ENCODE measurements at places on chromosomes 1 and 21.

DNA sequence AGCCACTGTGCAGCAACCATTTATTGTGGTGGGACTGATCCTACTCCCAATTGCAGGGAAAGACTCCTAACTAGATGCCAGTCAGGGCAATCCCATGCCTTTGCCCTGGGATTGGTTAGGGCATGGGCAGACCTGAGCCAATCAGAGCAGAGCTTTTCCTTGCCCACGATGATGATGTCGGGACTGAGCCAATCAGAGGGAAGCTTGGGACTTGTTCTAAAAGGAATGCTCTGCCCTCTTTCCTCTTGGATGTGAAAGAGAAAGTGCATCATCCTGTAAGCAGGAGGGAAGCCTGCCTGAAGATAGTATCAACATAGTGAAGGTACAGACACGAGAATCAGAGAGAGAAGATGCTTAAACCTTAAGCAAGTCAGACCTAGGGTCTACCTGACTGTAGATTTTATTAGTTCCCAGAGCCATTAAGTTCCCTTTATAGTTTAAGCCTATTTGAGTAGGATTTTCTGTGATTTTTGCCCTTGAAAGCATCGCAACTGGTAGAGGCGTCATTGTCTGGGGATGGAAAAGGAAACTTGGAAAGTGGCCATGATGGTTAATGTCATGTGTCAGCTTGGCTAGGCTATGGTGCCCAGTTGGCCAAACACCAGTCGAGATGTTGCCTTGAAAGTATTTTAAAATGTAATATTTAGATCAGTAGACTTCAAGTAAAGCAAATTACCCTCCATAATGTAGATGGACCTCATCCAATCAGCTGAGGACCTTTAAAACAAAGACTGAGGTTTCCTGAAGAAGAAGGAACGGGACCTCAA, 19.9 kb downstream of the IRF2BP2 start:
- DNase-seq, result no peak

- DNase-seq, result no peak
Observed at GRCh38 chr1:45796381-45796780, 7.0 kb upstream of the MAST2 start.

- no peak for DNase-seq
Observed at GRCh38 chr1:119873135-119874015, 22.9 kb downstream of the ADAM30 start.

GRCh38 chr1:5745800-5746610, 246.2 kb downstream of the NPHP4 start:
- DNase-seq, result peak; percentile 63

GRCh38 chr1:165468726-165469249, 23.9 kb upstream of the RXRG start:
- DNase-seq, result peak; percentile 35

- DNase-seq, result peak; percentile 32
Observed at GRCh38 chr1:110229348-110230001, 19.4 kb downstream of the KCNC4 start.

DNA sequence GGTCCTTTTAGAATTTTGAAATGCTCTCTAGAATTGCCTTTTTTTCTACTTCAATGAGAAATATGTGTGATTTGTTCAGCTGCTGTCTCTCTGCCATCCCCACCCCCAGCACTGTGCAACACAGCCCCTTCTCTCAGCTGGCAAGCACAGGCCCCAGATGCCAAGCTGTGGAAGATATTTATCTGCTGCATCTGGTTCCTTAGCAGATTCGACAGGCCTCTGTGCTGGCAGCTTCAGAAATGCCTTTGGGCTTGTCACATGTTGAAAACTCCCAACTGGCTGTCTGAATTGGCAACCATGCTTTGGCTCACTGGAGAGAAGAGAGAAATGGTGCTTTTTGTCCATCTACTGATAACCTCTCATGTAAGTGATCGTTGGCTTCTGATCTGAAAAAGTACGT, 206.7 kb upstream of the C1orf87 start:
- DNase-seq, result no peak

- DNase-seq, result peak; percentile 98
Observed at GRCh38 chr1:66542811-66543767, 9.1 kb downstream of the SGIP1 start.

GRCh38 chr1:31801458-31801857, 14.4 kb downstream of the SPOCD1 start:
- DNase-seq, result no peak

GRCh38 chr1:169364948-169365347, 2.6 kb downstream of the NME7 start:
- no peak for DNase-seq

- DNase-seq, result no peak
Observed at GRCh38 chr1:41455479-41456332, 28.8 kb downstream of the EDN2 start.

- DNase-seq, result no peak
Observed at GRCh38 chr1:67676287-67676686, 8.7 kb upstream of the GADD45A start.

- no peak for DNase-seq
Observed at GRCh38 chr1:89910780-89911179, 84.1 kb upstream of the ZNF326 start.

GRCh38 chr1:166730299-166730888, 108.9 kb upstream of the POGK start:
- no peak for DNase-seq

- peak; percentile 66 for DNase-seq
Observed at GRCh38 chr1:27591622-27592021, 12.3 kb downstream of the AHDC1 start.

DNA sequence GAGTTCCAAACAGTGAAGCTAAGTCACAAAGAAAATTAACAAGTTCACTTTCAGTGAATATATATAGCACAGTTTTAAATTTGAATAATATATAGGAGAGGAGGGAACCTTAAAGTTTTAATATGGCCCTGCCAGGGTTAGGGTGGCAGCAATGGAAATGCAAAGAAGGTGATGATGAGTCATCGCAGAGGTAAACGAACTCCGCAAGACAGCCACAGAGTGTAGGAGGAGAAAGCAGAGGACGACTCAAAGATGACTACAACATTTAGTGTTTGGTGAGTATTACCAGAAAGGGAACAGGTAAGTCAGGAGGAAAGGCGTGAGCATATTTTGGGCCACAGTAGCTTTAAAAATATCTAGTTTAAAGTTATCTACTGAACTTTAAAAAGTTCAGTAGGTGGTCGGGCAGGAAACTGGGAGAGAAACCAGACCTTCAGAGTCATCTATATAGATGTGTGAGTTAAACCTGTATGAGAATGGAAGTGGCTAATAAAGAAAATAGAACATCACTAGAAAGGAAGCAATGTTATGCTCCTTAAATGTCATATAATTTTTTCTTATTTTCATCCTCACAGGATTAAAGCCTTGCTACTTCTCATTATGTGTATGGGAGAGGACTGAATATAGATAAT, 75.7 kb downstream of the UCHL5 start:
- no peak for DNase-seq

DNA sequence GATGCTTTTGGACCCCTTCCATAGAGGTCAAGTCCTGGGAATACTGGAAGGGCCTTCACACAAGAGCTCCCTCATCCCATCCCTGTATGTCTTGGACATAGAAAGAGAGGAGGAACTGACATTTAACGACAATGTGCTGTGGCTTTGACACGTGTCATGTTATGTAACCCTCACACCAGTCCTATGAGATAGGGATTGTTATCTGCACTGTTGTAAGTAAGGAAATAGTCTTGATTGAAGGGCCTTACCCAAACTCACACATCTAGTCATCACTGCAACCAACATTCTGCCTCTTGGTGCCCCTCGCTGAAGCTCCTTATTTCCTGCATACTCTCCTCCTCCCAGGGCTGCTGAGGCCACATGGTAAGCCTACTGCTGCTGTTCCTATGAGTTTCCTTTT, 63.7 kb upstream of the ANGPTL1 start:
- no peak for DNase-seq

GRCh38 chr1:218565377-218565776, 220.2 kb downstream of the TGFB2 start:
- DNase-seq, result peak; percentile 72

GRCh38 chr1:66183400-66183799, 350.6 kb upstream of the SGIP1 start:
- DNase-seq, result no peak

- no peak for DNase-seq
Observed at GRCh38 chr1:84206375-84206774, 62.3 kb downstream of the PRKACB start.

- no peak for DNase-seq
Observed at GRCh38 chr1:216224233-216224632, 199.0 kb downstream of the USH2A start.

DNA sequence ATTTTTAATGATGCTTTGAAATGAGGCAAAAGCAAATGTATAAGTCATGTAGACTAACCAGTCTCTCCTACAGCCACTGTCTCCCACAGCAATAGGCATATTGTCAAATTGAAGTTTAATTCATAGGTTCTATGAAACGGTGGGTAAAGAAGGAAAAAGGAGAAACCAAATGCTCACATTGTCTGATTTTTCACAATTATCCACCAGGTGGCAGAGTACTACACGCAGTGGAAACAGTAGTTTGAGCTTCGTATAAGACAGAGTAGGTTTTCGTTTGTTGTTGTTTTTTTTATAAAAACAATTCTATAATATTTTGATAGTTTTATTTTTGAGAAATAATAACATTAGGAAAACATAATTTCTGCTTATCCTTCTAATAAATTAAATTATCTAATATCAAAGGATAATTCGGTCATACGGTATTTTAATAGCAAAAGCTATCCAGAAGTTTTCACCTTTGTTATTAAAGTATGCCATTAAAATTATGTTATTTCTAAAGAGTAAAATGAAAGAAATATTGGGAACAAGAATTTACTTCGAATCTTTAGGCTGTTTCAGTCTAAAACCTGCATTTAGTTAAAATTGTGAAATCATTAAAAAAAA, 39.1 kb downstream of the TYW3 start:
- peak; percentile 55 for DNase-seq

- DNase-seq, result no peak
Observed at GRCh38 chr1:151846062-151846568, 6.5 kb upstream of the C2CD4D start.

DNA sequence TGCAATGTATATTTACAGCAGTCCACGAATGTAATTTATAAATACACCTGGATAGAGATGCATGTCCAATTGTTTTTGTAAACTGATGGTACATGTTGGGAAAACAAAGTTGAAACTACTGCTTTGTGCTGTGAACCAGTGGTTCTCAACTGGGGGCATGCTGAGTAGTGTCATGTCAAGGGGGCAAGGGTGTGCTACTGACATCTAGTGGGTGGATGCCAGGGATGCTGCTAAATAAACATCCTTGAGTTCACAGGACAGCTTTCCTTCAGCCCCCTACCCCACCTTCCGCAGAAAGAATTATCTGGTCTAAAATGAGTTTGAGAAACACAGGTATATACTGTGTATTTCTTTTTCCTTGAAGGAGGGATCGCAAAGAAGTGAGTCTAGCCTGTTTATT, 95.9 kb downstream of the RASAL2 start:
- DNase-seq, result peak; percentile 2

- DNase-seq, result no peak
Observed at GRCh38 chr1:9101510-9102146, 27.3 kb downstream of the GPR157 start.

DNA sequence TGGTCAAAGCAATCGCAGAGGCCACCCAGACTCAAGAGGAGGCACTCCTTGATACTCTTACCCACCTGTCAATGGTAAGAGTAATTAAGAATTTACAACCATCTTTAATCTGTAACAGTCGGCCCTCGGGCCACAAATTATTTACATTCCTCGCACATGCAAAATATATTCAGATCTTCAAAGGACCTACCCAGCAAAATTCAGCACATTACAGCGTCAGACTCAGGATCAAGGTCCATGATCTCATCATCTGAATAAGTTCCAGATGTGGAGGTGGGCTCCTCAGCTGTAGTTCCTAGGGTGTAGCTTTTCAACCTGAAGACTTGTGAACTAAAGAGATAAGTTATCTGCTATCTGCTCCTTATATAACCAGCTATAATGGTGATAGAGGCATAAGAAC, 17.1 kb upstream of the RNF11 start:
- no peak for DNase-seq

DNA sequence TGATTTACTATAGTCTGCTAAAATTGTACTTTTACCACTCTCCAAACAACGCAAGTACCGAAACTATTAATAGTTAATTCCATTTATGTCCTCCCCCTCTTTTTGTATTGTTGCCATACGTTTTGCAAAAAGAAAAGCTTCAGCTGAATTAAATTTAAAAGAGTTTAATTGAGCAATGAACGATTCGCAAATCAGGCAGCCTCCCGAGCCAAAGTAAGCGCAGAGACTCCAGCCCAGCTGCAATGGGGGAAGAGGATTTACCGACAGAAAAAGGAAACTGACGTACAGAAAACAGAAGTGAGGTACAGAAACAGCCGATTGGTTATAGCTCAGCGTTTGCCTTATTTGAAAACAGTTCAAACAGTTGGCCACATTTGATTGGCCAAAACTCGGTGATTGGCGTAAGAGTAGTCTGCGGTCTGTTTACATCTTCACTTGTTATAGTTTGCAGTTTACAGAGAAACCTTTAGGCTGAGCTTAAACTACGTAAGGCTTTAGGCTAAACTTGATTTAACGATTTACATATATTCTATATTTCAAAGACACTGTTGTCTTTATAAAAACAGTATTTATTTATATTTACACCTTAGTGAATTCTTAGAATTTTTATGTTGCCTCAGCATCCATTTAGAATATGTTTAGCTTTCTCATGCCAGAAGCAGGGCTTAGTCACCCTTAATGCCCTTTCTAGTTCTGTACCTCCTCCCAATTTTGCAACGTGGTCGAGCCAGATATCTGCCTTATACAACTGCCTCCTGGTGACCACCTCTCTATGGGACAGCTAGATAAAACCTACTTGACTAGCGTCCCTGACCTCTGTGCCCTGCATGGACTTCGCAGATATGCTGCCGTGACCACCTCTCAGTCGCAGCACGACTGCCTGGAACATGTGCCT, 23.8 kb downstream of the CR1 start:
- DNase-seq, result no peak

GRCh38 chr1:246782120-246782900, 58.1 kb downstream of the SCCPDH start:
- no peak for DNase-seq

- DNase-seq, result no peak
Observed at GRCh38 chr1:209688746-209689234, 13.6 kb downstream of the G0S2 start.

DNA sequence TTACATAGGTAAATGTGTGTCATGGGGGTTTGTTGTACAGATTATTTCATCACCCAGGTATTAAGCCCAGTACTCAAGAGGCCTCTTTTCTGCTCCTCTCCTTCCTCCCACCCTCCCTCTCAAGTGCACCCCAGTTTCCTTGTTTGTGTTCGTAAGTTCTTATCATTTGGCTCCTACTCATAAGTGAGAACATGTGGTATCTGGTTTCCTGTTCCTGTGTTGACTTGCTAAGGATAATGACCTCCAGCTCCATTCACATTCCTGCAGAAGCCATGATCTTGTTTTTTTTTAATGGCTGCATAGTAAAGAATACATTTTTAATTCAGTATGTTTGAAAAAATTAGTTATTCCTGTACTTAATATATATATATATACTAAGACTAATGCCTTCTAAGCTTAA, 107.7 kb downstream of the CLDN17 start:
- DNase-seq, result no peak

- DNase-seq, result no peak
Observed at GRCh38 chr21:44881198-44881872, 7.8 kb upstream of the PTTG1IP start.

GRCh38 chr1:180218806-180219765, 11.0 kb upstream of the LHX4 start:
- DNase-seq, result no peak

All from NCI-H1436 (cell line).